ENCODE measurements at places on chromosomes 12 and 14.

DNA sequence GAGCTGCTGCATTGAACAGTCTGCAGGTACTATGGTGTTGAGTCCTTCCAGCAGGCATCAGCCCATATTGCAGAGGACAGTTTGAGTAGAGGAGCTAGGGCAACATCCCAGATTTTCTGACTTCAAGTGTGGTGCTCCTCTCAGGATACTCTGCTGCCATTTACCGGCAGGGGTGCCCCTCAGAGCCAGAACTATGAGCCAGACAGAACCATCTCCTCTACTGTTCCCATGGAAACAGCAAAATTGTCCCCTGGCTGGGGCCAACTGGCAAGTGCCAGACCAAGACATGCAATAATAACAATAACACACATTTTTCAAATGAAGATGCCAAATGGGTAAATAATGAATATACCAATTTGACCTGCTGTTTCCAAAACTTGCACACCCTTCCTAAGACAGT is 102.9 kb downstream of the ADCK1 start:
- no peak for DNase-seq

DNA sequence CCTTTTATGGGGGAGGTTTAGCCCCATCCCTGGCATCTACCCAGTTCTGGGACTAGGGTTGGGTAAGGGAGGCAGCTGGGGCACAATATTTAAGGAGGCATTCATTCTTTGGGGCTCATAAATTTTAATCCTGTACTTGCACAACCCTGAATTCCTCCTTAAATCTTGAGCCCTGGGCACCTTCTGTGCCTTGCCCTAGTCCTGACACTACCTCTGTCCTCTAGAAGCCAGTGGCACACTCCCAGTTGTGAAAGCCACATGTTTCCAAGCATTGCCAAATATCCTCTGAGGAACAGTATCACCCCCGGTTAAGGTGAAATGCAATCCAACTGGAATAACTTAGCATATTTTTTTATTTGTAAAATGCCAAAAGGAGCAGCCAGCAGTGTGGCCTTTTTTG is 36.6 kb downstream of the SLC16A7 start:
- DNase-seq, result peak; percentile 7

GRCh38 chr12:27207615-27208413 is 36.3 kb upstream of the STK38L start:
- peak; percentile 56 for DNase-seq

DNA sequence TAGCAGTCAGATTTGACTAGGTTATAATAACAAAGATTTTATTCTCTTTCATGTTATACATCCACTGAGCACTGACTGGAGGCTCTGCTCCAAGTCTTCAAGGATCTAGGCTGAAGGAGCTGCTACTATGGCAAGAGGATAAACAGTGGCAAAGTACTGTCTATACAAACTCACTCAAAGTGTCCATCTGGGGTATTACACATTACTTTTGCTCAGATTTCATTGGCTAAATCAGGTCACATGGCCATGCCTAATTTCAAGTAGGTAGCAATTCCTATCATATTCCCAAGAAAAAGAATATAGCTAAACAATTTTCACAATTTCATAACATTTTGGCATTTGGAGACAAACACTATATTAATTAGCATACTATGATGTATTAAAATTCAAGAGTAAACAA is 40.9 kb downstream of the CDK17 start:
- DNase-seq, result no peak

DNA sequence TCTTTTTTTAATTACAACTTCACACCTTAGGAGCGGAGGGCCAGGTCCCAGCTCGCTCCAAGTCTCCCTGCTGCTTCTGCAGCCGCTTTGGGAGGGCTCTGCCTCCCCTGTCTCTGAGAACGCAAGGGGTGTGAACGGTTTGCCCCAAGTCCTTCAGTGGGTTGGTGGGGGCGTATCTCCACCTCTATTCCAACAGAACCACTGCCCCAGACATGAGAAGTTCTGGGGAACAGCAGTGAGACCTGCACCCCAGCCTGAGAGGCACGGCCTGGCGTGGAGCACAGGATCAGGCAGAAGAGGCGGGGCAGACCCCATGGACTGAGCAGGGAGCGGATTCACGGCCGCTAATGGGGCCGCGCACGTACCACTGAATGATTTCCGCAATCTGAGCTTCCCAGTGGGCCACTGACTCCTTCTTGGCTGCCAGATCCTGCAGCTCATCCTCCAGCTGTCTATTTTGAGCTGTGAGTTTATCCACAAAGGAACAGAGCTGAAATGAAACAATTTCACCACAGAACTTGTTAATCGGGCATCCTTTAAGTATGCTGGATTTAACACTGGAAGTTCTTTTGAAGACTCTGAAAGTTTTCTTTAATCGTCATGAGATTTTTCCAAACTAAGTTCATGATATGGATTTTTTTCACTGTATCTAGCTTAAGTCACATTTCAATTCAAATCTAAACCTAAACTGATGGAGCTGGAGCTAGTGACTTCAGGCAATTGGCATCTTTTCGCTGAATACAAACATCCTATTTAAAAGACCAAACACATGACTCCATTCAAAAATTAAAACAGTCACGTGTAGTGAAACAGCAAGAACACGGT is 44.4 kb downstream of the AMN start:
- no peak for DNase-seq

GRCh38 chr12:55932551-55932910 is 1.6 kb downstream of the DGKA start:
- peak; percentile 42 for DNase-seq

GRCh38 chr12:103833891-103834290 is 7.1 kb downstream of the NT5DC3 start:
- no peak for DNase-seq

- DNase-seq, result no peak
These were observed 126.3 kb upstream of the FGD4 start for GRCh38 chr12:32273063-32273522.

- no peak for DNase-seq
These were observed 207.9 kb downstream of the TMEM132C start for GRCh38 chr12:128474916-128475315.

DNA sequence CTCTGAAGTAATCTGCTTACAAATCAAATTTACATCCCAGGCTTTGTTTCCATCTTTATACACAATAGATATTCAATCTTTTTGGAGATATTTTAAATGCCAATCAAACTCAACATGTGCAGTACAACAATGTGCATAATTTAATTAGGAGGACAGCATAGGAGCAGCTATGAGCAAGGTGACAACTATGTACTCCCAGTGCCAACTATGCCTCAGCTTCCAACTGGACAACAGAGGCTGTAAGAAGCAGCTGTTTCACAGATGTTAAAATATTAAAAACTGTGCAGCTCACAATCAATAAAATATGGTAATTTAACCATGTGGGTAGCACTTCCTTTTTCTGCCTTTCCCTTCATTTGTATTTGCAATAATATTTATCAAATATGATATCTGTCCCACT is 99.9 kb downstream of the ST8SIA1 start:
- no peak for DNase-seq

DNA sequence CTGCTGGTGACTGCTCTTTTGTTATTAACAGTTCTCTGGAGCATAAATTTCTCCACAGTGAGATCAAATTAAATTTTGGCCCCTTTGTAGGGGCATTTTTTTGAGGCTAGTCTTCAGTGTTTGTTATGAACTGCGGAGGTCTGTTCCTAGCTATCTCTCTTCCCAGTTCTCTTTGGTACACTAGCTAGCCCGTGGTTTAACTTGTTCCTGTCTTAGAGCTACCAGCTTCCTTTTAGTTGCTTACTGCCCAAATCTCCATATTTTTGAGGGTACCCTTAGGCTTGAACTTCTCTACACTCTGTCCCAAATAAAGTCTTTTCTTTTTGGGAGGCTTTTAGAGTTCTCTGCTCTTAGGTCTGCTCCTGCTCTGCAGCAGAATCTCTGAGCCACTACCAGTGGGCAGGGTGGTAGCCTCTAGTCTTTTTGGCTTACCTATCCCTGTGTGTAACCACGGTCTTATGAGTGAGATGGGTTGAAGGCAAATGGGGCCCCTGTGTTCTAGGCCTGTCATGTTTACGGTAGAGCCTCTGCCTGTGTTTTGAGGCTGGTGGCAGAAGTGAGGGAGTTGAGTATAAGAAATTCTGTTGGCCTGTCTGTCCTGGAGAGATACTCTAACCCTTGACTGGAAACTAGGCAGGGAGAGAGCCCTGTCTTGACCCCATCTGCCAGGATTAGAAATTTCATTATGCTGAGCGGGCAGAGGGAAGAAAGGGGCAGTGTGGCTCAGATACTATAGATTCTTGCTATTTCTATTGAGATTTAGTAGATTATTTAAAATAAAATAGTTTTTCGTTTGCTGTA is 21.0 kb downstream of the CNOT2 start:
- DNase-seq, result peak; percentile 31

DNA sequence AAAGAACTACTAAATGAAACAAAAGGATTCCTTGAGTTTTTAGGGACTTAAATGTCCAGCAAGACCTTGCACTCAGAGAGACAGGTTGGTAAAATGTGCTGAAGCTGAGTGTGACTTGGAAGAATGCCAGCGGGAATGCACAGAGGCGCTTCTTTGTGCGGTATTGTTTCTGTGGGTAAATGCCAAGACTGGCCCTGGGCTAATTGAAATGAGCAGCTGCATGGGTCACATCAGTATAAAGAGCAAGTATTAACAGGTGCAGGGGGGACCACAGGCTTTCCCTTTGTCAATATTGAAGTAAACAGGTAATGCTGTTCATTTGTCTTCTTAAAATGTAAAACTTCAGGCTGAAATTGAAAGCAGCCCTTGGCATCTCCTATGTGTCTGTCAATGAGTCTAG is 74.3 kb downstream of the LMO3 start:
- no peak for DNase-seq

- peak; percentile 93 for DNase-seq
These were observed 131.0 kb upstream of the EEA1 start for GRCh38 chr12:93059925-93060665.

DNA sequence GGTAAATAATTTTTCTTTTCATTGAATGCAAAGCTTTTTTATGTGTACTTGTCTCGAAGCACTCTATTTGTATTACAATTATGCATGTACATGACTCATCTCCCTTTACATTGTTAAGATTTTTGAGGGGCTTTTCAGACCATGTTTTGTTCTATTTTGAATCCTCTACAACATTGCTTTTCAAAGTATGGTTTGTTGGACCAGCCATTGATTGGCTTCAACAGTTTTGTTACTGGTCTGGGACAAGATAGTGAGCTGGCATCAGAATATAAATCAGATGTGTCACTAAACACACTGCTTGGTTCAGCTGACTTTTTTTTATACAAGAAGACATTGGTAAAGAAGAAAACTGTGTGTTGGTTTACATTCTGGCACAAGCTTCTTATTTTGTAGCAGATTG is 122.3 kb downstream of the MON2 start:
- DNase-seq, result no peak

DNA sequence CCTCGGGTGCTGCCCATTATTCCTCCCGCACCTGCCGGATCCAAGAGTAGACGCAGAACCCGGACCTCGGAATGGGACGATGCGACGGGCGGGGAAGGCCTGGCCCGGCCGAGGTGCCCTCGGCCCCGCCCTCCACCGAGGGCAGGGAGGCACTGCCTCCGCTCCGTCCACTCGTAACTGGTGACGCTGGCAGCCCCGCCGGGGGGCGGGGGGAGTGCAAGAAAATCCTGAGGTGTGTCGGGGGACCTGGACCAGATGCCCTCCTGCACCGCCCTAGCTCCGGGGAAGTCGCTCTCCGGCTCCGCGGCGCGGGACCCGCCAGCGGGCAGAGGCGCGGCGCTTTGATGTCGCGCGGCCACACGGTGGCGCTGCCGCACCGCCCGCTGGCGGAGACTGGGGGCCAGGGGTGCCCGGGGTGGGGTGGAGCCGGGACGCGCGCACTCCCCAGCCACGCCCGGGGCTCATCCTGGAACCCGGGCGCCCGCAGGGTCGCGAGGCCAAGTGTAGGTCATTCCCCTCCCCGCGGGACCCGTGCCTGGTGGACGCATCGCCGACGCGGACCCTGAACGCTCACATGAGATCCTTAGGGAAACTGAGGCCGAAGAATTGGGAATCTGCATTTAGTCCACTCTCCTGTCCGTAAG is 202.8 kb downstream of the TTC8 start:
- peak; percentile 14 for DNase-seq

DNA sequence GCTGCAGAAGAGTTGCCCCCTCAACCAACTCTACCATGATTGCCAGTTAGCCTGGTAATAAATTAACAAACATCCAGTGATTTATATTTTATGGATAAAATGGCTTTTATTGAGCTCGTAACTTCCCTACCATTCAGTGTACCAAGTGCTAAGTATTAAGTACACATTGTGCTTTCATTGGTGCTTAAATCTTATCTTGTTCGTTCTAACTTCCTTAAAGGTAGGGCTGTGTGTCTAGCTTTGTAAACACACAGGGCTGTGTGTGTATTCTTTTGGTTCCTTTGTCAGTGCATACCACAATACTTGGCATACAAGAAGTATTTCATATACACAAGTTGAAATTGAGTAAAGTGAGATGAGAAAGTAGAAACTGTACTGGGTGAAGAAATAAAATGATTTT is 80.4 kb downstream of the KCNC2 start:
- no peak for DNase-seq

DNA sequence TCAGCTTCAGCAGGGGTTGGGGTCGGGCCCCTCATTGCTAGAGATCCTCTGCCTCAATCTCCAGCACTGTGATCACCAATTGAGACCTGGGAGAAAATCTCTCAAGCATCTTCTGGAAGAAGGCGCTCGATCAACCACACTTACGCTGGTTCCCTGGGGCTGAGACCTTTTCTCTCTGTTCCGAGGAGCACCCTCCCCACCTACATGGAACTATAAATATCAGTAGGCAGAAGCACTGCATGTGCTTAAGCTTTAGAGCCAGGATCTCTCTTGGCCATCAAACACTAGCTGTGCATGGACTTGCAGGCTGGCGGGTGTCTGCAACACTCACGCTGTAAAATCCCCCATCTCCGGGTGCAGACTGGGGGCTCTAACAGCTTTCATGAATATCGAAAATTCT is 38.2 kb upstream of the KCNA1 start:
- no peak for DNase-seq

DNA sequence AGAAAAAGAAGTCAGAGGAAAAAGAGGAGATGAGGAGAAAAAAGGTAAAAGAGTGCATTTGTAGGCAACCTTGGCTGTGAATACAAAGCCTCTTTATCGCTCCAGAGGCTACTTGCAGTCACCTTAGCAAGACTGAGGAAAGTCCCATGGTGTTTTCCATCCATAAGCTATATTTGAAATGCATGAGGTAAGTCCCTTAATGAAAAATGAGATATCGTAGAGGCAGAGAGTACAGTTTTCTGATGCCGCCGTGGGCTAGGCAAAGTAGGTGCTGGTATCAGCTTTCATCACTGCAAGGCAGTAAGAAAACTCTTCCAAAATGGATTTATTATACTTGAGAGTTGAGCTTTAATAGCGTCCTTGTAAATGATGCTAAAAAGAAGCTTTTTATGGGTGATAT is 186.8 kb downstream of the ASCL1 start:
- no peak for DNase-seq

GRCh38 chr12:27969624-27970400 is 2.7 kb downstream of the PTHLH start:
- no peak for DNase-seq

- no peak for DNase-seq
These were observed 745 bp upstream of the PPP1R36 start for GRCh38 chr14:64549016-64549415.

DNA sequence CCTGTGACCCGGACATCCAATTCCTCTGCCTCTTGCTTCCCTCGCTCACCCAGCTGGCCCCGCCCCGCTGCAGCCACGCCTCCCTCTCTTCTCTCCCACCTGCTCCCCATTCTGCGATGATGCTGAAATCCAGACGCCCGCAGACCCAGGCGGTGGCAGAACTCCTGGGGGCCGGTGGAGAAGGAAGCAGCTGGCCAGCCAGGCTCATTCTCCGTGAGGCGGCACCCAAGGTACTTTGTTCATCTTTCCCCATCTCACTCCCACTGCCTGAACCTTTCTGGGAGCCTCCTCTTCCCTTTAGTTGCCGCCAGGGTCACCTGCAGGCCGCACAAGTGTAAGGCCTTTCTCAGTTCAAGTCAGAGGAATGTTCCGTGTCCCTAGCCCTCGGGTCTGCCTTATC is 35.7 kb downstream of the FOXN4 start:
- DNase-seq, result no peak

Measured in MV-4-11 (cell line).